Stimulated activated CD8-positive, alpha-beta memory T cell treated with anti-CD3 and anti-CD28 coated beads, Interleukin-7, amount 100 ng/mL, for 4 hours (primary cell): ENCODE measurements at places on chromosomes 5 and 9.

DNA sequence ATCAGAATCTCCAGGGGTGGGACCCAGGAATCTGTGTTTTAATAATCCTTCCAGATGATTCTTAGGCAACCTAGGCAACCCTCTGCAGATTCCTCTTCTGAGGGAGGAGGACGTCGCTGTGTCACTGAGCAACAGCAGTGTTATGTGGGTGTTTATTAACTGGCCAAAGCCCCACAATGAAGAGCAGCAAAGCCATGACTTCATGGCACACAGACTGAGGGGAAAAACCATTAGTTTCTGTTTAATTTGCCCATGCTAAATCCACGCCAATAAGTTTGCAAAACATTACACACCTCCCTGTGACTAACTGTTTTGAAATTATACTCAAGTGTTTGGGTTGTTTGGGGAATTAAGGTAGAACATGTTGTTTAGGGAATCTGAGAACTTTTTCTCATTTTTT, 83.7 kb upstream of the TMED7 start:
- no peak for DNase-seq

- DNase-seq = no peak
Observed at GRCh38 chr5:149422366-149423048, 43.4 kb upstream of the IL17B start.

DNA sequence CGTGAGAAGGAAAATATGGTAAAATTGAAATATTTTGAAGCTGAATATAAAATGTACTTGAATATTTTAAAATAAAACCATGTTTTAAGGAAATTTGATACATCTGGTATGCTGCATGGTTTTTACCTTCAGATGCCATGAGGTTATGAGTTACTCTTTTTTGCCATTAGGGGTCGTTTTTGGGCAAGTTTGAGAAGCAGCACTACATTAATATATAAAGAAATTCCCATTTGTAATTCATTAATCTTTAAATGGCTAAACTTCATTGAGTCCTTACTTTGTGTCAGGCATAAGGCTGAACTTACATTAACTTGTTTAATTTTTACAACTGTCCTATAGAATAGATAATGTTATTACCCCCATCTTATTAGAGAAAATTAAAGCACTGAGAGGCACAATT, 152.3 kb downstream of the KDM4C start:
- no peak for DNase-seq

GRCh38 chr5:1329111-1329579, 15.8 kb downstream of the CLPTM1L start:
- no peak for DNase-seq

DNA sequence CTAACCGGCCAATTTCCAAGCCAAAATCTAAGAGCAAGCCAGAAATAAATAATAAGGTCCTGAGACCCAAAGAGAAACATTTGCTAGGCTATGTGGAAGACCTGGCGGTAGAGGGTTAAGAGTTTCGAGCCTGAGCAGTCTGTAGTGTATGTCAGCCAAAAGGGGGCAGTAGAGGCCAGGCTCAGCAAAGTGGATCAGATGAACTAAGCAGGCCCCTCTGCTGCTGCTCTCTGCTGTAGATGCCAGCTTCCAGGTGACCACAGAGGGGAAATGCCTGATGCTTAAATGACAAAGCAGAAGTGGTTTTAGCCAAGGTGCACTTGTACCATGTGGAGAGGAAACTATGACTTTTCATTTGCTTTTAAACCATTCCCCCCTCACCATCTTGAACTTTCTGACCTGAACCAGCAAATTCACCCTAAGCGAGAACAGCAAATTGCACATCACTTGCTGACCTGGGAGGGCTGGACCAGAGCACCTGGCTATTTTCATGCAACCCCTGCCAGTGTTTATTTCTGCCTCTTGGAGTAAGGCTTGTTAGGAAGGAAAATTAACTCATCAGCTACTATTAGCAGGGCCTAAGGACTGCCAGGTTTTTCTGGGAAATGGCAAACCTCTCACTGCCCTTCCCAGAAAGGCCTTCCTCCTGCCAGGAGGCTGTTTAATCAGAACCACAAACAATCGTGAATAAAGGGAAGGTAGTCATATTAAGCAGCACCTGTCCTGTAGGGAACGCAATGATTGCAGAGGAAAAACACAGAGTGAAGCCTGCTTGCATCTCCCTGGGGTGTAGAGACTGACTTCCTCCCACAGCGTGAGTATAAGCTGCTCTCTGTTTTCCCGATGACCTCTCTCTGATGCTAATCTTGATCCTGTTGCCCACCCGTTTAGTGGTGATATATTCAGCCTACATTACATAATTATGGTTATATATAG, 818.2 kb downstream of the TLR4 start:
- DNase-seq = no peak

DNA sequence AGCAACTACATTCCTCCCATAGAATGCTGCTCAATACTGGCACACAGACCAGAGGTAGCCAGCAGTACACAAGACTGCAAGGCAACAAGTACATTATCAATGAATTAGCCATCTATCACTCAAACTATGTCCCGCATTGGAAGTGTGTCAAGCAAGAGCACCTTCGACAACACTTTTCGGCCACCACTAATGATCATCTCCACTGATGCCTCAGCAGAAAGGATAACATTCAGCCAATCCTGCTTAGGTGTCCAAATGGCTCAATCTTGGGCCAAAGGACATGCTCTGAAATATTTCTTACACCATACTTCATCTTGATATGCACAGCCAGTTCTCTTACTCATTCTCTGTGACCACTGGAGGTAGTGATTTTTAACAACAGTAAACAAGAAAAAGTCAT, 25.0 kb downstream of the SKP1 start:
- DNase-seq = no peak

DNA sequence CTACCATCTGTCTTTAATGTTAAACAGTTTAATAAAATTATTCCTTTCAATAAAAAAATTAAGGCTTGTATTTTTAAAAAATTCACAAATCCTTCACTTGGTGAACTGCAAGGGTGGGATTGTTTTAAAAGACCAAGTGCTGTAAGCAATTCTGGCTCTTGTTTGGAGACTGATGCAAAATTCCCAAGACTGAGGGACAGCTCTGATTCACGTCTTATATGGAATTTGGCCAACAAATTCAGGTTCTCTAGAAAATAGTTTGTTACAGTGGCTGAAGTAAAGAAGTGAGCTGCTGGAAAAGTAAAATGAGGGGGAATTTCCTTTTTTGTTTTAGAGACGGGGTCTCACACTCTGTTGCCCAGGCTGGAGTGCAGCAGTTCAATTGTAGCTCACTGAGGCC, 58.3 kb downstream of the PRELID2 start:
- no peak for DNase-seq

GRCh38 chr9:14769230-14769571, 46.7 kb upstream of the CER1 start:
- DNase-seq = no peak

- no peak for DNase-seq
Observed at GRCh38 chr5:60685700-60686099, 14.3 kb downstream of the DEPDC1B start.

DNA sequence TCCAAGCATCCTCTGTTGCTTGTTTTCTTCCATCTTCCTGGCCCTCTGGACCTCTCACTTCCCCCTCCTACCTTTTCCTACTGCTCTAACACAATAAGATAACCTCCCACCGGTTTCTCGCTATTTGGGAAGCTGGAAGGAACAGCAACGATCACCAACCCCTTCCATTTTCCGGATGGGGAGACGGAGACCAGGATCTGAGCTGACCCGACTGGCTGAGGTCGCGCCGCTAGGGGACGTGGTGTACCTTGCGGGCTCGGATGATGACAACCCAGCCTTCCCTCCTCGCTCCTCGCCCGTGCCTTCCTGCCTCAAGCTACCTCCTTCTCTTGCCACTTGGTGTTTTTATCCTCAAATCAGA, 1.9 kb downstream of the LPAR1 start:
- no peak for DNase-seq

DNA sequence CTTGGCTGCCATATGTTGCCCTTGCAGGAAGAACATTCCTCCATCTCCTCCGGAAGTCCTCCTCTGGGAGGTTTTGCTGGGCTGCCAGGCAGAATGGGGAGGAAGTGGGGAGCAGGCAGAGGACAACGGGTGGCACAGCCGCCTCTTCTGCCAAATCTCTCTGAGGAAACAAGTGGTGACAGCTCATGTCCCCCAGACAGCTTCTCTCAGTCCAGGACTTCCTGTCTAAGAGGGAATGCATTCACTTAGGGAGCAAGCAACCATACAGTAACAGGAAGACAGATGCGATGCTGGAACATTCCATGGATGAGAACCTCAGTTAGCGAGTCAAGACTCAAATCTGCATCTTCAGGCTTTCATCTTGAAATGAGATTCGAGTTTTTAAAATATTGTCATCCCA, 701.0 kb downstream of the SEMA5A start:
- DNase-seq = no peak

- DNase-seq = no peak
Observed at GRCh38 chr5:141532726-141533125, 43.8 kb downstream of the PCDHGC5 start.

GRCh38 chr9:121369595-121370265, at the start of gene STOM:
TSS of gene STOM (minus strand) at chr9:121370250. CDS start at chr9:121370187, 63 bp downstream.
- DNase-seq = no peak

DNA sequence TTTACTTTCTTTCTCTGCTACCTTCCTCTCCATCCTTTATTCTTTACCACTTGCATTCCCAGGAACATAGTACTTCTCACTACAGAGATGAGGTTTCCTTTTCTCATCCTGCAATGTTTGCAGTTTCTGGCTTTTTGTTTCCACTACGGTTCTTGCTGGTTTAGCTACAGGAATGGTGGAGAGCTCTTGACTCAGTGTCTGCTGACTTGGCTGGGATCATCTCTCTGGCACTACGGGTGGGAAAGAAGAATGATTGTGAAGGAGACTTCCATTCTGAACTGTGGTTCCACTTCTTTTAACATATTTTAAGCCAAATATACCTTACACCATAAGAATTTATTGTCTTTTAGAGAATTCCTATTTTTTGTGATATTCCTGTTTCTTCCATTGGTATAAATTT, 65.1 kb downstream of the NREP start:
- no peak for DNase-seq

- DNase-seq = no peak
Observed at GRCh38 chr5:160543395-160543794, 121.7 kb downstream of the PTTG1 start.

GRCh38 chr5:133289686-133290367, 238.0 kb downstream of the HSPA4 start:
- no peak for DNase-seq

- DNase-seq = peak; percentile 16
Observed at GRCh38 chr9:92668746-92669526, 995 bp downstream of the IPPK start.

DNA sequence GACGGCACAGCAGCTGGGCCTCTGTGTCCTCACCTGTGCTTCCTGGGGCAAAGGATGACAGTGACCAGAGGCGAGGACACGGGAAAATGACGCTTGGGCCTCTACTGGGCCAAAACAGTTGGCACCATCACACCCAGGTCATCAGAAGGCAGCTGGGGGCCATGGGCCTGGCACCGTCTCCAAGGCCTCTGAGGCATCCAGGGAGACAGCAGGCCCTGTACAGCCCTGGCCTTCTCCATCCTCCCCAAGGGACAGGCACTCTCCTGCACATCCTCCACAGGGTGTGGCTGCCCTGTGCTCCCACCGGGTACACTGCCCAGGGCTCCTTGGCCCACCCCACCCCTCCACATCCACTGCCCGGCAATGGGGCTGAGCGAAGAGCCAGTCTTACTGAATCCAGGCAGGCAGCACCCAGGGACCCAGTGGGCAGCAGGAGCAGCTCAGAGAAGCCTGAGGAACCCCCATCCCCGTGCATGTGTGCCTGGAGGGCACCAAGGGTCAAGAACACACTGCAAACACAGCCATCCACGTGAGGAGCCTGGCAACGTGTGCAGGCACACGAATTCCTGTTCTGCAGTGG, 4.0 kb downstream of the LPCAT1 start:
- no peak for DNase-seq

DNA sequence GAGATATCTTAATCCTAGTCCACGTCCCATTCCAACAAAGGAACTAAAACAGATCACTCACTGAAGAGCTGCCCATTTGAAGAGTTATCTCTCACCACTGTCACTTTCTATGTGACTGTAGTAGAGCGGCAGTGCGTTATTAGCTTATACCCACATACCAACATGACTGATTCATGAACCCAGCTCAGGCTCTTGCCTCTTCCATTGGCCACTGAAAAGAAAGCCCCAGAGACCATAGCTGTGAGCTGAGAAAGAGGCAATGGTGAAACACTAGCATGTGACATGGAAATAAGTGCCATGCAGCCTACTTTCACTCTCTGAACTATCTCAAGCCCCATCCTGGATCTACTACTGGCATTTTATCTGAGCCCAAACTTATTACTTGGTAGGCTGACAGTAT, 151.7 kb upstream of the MOCS2 start:
- DNase-seq = no peak

- no peak for DNase-seq
Observed at GRCh38 chr9:116460026-116460425, 227.1 kb upstream of the TRIM32 start.

DNA sequence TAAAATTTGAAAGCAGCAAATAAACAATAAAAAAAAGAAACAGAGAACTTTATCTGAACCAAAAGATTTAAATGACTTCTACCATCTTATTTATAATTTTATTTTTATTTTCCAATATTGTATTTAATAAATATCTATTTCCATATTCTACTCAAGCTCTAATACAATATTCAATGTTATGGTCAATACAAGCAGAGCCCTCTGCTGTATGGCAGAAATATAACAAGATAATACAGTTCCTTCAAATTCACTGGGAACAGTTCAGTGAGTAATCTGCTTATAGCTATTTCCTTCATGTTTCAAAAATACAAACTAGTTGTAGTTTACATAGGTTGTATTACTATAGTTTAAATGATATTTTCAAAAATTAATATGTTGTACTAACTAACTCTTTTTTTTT, 332.7 kb downstream of the PRDM9 start:
- no peak for DNase-seq

GRCh38 chr5:109030360-109031143, 282.9 kb downstream of the FER start:
- no peak for DNase-seq

GRCh38 chr9:18007621-18008020, 428.8 kb downstream of the SH3GL2 start:
- DNase-seq = no peak

- DNase-seq = no peak
Observed at GRCh38 chr9:126671381-126671831, 57.7 kb downstream of the LMX1B start.

GRCh38 chr5:67360047-67360446, 163.4 kb upstream of the CD180 start:
- no peak for DNase-seq
